ENCODE measurements at places on chromosomes 1 and 21.

- peak; percentile 95 for DNase-seq
These were observed at the start of gene SLC41A1 for GRCh38 chr1:205812878-205813754. Gene SLC41A1, minus strand, starts transcription at chr1:205813198. Its CDS starts 2,757 bp downstream, at chr1:205810441.

- DNase-seq: peak; percentile 76
These were observed 16.0 kb downstream of the RRP1 start for GRCh38 chr21:43805275-43805800.

DNA sequence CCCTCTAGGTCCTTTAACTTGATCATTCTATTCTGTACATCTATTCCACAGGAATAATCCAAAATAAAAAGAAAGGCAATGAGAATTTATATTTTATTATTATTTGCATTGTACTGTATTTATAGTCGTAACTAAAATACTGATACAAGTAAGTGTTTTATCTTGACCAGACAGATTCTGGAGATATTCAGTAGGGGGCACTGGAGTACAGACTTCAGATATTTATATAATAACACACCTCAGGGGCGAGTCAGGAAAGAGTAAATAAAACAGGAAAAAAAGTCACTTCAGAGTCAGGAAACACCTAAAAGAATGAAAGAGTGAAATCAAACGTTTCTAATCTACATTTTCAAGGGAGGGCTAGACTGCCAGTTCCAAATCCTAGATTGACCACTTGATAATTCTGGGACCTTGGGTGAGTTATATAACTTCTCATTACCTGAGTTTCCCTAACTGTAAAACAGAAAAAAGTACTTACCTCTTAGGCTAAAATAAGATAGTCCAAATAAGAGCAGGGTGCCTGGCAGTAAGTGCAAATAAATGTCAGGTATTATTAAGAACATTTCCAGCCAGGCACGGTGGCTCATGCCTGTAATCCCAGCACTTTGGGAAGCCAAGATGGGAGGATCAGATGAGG, 31.1 kb upstream of the MTF1 start:
- DNase-seq: peak; percentile 82

GRCh38 chr1:215833941-215834729, 267.0 kb downstream of the KCTD3 start:
- DNase-seq: no peak

GRCh38 chr1:240956020-240956419, 344.1 kb upstream of the GREM2 start:
- DNase-seq: no peak

DNA sequence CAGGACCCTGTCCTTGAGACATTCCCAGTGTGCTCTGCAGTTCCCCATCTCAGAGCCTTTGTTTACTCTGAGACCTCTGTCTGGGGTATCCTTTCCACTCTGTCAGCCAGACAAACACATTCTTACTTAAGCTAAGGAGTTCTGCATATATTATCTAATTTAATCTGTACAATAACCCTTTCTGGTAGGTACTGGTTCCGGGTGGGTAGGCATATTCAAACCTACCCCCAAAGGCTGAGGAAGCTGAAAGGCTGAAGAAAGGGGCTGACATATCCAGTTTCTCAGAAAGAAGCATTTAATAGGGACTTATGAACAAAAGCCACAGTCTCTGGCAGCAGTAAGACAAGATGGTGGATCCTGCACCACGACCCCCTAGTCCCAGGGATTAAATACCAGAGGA, 53.1 kb downstream of the KCNN3 start:
- DNase-seq: no peak

DNA sequence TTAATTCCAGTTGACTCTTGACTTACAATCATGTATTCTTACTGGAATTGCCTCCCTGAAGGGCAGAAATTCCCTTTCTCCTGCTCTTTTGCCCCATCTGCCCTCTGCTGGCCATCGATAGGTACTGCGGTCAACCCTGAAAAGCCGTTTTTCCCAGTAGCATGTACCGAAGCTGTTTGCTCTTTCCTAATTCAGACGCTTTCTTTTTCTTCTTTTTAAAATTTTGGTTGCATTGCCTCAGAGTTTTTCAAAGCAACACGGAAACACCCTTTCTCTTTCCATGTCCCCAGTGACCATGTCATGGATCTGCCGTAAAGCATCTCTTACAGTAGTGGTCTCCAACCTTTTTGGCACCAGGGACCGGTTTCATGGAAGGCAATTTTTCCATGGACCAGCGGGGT, 164.2 kb upstream of the C1orf21 start:
- DNase-seq: peak; percentile 67

Measured in hematopoietic multipotent progenitor cell treated with erythropoietin and hydrocortisone succinate and interleukin-3 and kit ligand, for 6 days (in vitro differentiated cells).